ENCODE measurements at places on chromosomes 13 and 19.

DNA sequence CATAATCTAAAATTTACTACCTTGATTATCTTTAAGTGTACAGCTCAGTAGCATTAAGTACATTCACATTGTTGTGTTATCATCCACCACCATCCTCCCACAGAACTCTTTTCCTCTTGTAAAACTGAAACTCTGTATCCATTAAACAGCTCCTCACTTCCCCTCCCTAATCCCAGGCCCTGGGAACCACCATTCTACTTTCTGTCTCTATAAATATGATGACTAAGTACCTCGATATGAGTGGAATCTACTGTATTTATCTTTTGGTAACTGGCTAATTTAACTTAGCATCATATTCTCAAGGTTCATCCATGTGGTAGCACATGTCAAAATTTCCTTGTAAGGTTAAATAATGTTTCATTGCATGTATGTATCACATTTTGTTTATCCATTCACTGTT, 49.0 kb upstream of the POMP start:
- no peak for DNase-seq

- DNase-seq, result no peak
Measured at GRCh38 chr13:35190241-35190640, 248.2 kb downstream of the NBEA start.

- DNase-seq, result no peak
Measured at GRCh38 chr19:51181913-51182419, 39.9 kb downstream of the SIGLEC7 start.

DNA sequence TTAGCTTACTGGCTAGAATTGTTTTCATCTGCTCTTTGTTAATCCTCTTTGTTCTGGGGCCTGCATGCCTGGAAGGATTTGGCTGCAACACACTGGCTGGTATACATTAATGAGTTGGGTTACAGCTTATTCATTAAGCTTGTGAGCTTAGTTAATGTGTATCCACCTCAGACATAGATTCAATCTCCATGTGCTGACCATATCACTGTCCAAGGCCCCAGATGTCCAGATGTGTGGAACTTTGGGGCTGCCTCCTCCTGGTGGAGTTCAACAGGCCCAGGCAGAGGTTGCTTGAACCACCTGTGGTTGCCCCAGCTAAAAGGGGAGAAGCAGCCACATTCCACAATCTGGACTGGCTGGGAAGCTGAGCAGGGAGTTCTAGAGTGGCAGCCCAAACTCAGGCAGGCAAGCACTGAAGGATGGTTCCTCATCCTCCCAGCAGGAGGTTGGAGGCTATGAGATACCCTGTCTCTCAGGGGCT, 5.4 kb downstream of the DIAPH3 start:
- no peak for DNase-seq

DNA sequence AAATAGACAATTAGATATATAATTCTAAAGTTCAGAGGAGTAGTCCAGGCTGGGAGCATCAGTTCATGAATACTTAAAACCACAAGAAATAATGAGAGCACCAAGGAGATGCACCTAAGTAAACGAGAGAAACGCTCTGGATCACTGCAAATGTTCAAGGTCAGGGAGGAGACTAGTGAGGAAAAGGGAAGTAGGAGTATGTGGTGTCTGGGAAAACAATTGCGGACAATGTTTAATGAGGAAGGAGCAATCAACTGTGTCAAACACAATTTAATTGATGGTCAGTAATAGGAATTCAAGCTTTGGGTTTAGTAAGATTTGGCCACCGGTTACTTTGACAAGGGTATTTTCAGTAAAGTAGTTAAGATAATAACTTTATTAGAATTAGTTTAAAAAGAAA, 652.2 kb downstream of the DACH1 start:
- DNase-seq, result no peak

- peak; percentile 51 for DNase-seq
Measured at GRCh38 chr19:4878491-4878968, 11.1 kb upstream of the PLIN3 start.

- no peak for DNase-seq
Measured at GRCh38 chr19:56681702-56682101, 10.1 kb upstream of the ZNF835 start.

DNA sequence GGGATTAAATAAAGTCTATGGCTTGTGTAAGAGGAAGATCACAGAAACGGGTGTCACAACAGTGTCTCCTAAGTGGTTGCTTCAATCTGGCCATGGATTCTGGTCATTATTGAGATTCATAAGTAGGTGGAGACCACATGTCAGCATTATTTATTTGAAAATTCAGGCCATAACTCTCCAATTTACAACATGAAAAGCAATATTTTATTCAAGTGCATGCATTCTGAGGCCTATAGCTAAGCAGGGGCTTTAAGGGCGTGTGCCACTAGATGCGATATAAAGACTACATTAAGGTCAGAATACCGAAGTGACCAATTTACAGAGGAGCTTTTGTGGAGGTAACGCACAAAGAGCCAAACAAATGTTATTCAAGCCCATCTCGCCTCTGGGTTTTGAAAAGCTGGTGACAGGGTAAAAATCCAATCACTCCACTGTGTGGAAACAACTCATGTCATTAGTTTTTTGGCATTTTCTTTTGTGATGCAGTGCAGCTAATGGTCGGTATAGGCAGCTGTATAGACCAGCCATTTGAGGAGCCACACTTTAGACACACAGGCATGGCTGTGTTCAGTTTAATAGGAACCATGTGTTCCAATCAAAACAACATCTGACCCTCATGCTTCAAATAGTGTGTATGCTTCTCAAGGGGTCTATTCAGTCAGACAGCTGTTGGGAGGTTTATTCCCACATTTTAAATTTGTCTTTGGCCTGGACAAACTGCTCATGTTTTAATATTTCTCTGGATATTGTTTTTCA, 123.7 kb downstream of the KL start:
- no peak for DNase-seq

GRCh38 chr19:51822325-51822724, 27.4 kb downstream of the FPR3 start:
- no peak for DNase-seq

DNA sequence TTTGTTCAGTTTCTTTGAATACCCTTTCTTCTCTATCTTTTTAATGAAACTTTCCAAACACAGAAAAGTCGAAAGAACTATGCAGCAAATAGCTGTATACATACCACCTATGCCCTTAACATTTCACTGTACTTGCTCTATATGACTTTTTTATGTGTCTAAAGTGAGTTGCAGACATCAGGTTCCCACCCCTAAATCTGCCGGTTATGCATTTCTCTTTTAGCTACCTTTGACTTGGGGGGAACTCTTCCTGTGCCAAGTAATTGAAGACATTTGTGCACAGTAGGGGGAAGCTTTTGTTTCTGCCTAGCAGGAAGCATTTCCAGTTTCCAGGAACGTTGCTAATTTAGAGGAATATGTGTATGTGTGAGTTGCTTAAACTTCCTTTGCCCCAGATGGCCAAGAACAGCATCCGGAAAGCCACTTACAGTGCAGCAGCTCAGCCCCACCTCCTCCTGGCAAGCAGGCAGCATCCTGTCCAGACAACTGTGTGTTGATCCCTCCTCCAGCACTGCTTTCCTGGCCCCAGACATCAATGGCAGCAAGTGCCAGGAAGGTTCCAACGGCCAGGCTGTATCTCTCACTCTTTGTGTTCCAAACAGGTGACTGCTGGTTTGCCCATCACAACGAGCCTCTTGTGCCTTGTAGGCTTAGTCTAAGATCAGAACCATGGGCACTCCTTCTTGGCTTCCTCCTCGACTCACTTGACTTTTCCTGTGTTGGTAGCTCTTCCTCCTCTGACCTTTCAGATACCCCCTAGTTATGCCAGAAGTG, 14.7 kb upstream of the GRAMD1A start:
- no peak for DNase-seq

- DNase-seq, result no peak
Measured at GRCh38 chr19:2533686-2534422, 57.9 kb downstream of the GADD45B start.

- DNase-seq, result peak; percentile 67
Measured at GRCh38 chr13:94956417-94957110, 244.2 kb upstream of the SOX21 start.

DNA sequence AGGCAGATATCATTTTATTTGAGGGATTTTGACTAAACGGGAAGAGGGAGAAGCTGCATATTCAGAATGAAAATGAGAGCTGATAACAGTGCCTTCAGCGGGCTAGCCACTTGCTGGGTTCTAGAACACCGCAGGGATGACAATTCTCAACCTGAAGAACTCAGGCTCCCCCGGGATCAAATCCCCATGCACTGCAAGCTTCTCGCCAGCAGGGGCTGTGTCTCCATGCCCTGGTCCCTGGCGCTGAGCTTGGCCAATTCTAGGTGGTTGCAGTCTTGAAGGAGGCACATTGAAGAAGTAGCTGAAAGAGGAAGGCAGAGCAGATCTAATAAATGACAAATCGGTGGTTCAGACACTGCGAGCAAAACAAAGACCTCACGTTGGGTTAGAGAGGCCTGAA, 128.7 kb downstream of the UQCRFS1 start:
- DNase-seq, result no peak

DNA sequence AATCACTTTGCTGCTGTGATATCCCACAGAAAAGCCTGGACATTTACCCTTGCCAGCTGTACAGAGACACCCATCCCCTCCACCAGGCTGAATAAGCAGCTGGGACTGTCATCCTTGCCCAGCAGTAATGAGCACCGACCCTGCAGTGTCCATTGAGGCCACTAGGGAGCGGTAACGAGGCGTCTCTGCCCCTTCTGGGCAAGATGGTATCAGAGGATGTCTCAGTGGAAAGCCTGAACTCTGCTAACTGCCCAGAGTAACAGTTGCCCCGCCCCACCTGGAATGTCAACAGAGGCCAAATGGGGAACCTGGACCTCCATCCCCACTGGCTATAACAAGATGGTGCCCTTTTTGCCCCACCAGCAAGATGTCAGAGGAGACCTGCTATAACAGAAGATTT, 22.8 kb upstream of the CEACAM20 start:
- no peak for DNase-seq

GRCh38 chr19:982567-983170, 1.5 kb upstream of the WDR18 start:
- peak; percentile 61 for DNase-seq

- no peak for DNase-seq
Measured at GRCh38 chr13:31733066-31733465, 6.3 kb upstream of the RXFP2 start.

GRCh38 chr13:73937441-73937840, 196.8 kb downstream of the KLF12 start:
- no peak for DNase-seq

Measured in globus pallidus (tissue), 1 donor.